GM23248 (cell line): ENCODE measurements at places on chromosomes 2 and 18. TPM values are rescaled to one million over a fixed set of nuclear protein-coding genes. Genes with fewer than 3 reads are reported as not detected.

Gene IL36B
- total RNA-seq, result not detected in 2 replicates

Gene CHRND
- total RNA-seq, result not detected in 2 replicates

Gene MAP3K19
- total RNA-seq, result not detected in 2 replicates

Gene DCDC2C
- not detected in 2 replicates for total RNA-seq

- no peak for DNase-seq
Measured at GRCh38 chr18:12397254-12397653, 10.5 kb upstream of the PRELID3A start.

DNA sequence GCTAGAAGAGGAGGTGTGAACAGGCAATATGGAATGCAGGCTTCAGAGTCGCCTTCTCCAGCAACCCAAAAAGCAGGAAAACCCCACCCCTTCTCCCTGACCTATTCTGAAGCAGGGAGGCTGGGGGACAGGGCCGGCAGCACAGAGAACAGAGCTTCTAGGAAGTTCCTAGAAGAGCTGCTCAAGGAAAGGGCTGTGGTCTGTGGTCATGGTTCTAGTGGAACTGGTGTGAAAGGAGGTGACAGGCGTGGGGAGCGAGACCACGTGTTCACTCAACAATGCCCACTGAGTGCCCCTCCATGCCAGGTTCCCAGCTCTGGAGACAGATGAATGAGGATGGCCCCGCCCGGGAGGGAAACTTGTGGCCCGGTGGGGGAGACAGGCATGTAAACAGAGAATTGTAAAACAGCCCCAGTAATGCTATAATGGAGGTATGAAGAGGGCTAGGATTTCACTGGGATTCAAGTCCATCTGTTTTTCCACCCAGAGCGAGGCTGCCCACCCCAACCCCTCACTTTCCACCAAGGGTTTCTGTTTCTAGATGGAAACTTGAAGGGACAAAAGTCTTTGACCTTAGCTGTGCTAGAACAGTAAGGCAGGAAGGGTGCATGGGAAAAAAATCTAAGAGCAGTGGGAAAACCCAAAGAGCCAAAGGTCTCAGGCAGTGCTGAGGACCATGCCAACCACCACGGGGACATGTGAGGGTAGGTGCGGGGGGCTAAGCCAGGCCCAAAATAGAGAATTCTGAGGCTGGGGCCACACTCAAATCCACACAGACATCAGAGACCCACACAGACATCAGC lies 71.8 kb downstream of the TNS1 start:
- peak; percentile 42 for DNase-seq

- no peak for DNase-seq
Measured at GRCh38 chr2:151614606-151615306, 119.5 kb downstream of the NEB start.

GRCh38 chr2:101692766-101693165 lies 4.7 kb upstream of the MAP4K4 start:
- peak; percentile 31 for DNase-seq

DNA sequence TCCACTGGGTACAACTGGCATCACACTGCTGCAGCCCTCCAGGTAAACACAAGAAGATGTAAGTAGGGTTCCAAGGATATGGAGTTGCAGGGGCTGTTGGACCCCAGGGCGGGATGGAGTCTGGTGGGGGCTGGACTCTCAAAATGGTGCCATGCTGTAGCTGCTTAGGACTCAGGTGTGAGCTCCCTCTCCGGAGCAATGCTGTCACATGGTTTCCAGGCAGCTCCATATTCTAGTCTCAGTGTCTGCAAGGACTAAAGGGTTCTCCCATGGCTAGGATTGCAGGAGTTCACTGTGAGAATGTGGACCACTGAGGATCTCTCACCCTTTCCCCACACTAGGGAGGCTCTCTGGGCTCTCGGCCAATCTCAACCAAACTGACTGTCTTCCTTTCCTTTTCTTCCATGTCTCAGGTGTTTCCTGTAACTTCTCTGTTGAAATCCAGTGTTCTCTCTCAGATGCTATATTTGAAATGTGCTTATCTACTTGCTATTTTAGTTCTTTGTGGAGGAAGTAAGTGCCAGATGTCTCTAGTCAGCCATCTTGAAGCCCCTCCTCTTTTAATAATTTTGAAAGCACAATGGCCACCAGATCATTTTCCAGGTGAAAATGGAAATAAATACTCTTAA lies 57.6 kb downstream of the CCNT2 start:
- DNase-seq, result no peak

- peak; percentile 73 for DNase-seq
Measured at GRCh38 chr18:830315-830901, 18.4 kb upstream of the YES1 start.

GRCh38 chr2:217206016-217206725 lies 346.3 kb upstream of the TNP1 start:
- no peak for DNase-seq

DNA sequence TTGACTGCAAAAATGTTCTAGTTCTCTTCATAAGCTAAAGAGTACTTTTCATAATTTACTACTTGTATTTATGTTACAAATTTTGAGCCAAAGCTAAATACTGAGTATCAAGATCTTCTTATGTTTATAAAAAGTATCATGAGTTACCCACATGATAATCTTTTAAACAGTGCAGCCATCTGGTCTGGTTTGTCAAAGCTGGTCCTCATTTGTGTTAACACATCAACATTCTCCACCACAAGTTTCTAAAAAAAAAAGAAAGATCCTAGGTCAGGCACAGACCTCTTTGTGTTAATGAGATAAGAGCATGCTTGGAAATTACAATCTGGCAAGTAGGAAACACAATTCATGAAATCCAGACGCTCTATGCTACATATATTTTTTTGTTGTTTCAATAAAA lies 75.5 kb upstream of the FRZB start:
- DNase-seq, result no peak

DNA sequence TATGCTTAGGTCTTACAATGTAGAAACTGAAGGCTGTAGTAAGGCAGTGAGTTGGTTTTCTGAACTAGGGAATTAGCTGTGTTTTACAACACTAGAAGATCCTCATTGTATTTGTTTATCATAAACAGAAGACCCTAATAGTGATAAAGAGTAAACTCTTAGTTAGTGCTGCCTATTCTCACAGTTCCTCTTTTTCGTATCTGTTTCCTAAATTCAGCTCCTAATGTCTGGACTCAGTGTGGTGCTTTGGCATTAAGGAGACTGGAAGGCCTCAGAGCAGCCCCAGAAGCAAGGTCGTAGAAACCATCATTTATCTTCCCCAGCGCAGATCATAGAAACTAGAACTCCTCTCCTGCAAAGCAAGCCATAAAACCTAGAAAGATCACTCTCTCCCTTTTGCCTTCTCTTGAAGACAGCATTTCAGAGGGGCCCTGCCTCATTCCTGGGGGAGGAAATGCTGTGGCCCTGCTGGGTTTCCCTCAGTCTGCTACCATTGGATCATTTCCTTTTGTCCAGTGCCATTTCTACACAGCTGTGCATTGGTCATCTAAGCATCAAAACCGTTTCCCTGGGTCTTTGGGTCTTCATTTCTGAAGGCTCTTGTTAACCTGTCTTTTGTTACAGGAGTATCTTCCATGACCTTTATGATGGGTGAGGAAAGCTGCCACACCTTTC lies 4.7 kb downstream of the ACP1 start:
- no peak for DNase-seq

DNA sequence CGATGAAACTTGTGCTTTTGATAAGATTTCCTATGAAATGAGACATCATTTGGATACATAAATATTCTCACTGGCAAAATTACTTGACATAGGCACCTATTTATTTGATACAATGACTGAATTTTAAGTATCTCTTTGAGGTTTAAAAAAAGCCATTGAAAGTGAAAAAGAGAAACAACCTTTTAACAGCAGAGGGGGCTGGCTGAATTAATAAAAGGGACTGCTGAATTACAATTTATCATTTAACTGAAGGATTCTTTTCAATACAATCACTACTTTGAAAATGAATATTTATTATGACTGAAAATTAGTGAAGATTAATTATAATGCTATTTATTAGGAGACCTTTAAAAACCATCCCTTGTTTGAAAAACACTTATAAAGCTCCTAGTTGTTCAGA lies 335.3 kb downstream of the DLGAP1 start:
- no peak for DNase-seq
